ENCODE measurements at places on chromosomes 1 and 21.

DNA sequence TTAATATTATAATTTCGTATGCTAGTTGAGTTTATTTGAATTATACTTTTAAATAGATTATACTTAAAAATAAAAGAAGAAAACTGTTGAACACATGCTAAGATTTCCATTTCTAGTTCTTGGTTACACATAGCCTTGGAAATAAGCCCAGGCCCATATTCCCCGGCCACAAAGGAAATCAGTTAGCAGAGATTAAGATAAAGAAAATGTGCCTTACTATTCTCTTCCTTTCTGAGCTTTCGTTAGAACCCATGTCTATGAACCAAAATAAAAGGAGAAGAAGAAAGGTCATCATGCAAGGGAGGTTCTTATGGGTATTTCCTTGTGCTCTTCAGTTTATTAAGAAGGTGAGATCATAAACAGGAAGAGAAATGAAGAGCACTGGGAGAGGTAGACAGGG is 32.3 kb upstream of the CRP start:
- DNase-seq: no peak

GRCh38 chr21:32929633-32930038 is 96.1 kb upstream of the OLIG2 start:
- no peak for DNase-seq

- no peak for DNase-seq
Measured at GRCh38 chr1:38153066-38153777, 106.6 kb upstream of the POU3F1 start.

DNA sequence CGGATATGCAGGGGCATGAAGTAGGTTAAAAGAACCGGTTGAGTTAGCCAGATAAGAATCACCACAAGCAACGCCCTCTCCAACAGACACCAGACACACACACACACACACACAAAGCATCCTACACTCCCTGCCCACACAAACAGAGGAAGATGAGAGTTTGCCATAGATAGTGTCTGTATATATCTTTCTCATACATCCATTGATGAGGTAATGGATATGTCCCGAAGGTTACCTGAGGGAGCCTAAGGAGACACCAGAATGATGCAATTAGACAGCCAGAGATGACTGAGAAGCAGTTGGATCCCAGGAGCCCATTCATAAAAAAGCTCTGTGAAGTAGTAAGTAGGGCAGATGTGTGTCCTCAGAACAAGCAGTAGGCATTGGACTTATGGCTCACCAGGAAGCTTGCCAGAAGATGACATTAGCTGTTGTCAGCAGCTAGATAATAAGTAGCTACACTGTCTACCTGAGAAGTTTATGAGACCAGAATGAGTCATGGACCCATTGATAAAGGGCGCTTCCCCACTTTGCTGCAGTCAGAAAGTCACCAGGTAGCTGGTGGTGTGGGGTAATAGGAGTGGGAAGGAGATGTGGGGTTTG is 247.0 kb downstream of the KCNT2 start:
- no peak for DNase-seq

- DNase-seq: no peak
Measured at GRCh38 chr1:13935336-13935735, 235.3 kb downstream of the PRDM2 start.

- DNase-seq: no peak
Measured at GRCh38 chr21:41873426-41873825, 5.7 kb downstream of the PRDM15 start.

DNA sequence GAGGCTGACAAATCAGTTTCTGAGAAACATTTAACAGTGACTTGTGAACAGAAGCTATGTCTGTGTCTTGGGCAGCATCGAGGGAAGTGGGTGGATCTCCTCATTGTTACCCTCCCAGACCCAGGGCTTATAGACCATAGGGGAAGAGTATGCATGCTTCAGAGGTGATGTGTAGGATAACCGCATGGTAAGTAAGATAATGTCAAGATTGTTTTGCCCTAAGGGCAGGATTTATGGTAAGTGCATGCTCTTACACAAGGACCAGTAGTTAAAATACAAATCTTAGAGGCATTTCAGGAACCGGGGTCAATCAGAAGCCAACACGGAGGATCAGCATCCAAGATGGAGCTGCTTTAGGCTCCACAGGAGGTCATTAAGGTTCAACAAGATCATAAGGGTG is 7.7 kb upstream of the PRMT2 start:
- DNase-seq: no peak

- DNase-seq: no peak
Measured at GRCh38 chr1:178704833-178705232, 20.2 kb upstream of the RALGPS2 start.

- DNase-seq: peak; percentile 66
Measured at GRCh38 chr1:32612189-32612881, 38.0 kb downstream of the ZBTB8OS start.

- DNase-seq: no peak
Measured at GRCh38 chr1:91608876-91609275, 108.2 kb downstream of the CDC7 start.

DNA sequence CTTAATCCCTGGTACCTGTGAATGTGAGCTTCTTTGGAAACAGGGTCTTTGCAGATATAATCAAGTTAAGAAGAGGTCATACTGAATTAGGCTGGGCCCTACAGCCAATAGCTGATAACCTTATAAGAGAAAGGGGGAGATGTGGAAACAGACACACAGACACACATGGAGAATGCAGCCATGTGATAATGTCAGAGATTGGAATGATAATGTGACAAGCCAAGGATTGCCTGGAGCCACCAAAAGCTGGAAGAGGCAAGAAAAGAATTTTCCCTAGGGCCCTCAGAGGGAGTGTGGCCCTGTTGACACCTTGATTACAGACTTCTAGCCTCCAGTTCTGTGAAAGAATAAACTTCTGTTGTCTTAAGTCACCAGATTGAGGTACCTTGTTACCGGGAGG is 114.5 kb upstream of the SOD1 start:
- no peak for DNase-seq
